ENCODE measurements at places on chromosomes 5 and 9. TPM values are rescaled to one million over a fixed set of nuclear protein-coding genes. Genes with fewer than 3 reads are reported as not detected.
A peak's percentile ranks its signal among the peaks of the same experiment; 100 is the strongest.

- no peaks in the 10 kb centered on the region for H3K36me3 ChIP-seq
- H3K4me3 ChIP-seq = no peak overlapping the region
- peak; percentile 57 for DNase-seq
- no peaks in the 10 kb centered on the region for H3K27me3 ChIP-seq
Observed at GRCh38 chr5:146018514-146019375, 82.4 kb downstream of the SH3RF2 start.

DNA sequence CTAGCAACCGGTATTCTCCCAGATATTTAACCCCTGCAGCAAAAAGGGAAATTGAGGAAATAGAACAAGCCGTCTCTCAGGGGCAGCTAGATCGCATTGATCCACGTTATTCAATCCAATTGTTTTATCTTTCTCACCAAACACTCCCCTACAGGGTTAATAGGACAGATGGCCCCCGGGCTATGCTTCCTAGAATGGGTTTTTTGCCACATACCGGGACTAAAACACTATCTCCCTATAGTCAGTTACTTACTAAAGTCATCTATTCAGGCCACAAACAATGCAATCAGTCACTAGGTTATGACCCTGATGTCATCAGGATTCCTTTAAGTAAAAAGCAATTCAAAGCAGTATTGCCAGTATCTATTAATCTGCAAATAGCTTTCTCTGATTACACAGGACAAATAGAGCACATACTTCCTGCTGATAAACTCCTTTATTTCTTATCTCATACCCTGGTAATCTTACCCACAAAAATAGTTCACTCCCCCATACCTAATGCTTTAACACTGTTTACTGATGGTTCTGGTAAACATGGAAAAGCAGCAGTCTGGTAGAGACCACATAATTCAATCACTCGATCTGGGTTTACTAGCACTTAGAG lies 159.0 kb downstream of the CPLANE1 start:
- no peaks in the 10 kb centered on the region for H3K27me3 ChIP-seq
- H3K4me1 ChIP-seq = no peaks in the 10 kb centered on the region
- no peak overlapping the region for H3K27ac ChIP-seq
- H3K36me3 ChIP-seq = no peaks in the 10 kb centered on the region

DNA sequence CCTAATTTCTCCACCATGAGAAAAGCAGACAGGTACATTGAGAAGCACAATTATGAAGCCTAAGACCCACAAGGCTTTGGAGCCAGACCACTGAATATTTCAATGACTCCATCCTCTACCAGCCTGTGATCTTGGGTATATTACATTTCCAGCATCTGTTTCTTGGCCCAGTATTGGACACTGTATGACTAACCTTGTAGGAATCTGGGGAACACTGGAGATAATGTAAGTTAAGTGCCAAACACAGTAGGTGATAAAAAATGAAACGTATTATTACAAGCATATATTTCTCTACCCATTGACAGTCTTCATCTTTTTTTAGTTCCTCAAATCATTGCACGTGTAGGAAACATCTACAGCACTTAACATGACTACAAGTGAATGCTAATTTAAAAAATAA lies 28.6 kb upstream of the FEM1C start:
- no peaks in the 10 kb centered on the region for H3K36me3 ChIP-seq
- no peak overlapping the region for H3K4me3 ChIP-seq
- H3K4me1 ChIP-seq = peaks cover 22% of the 10 kb centered on the region
- H3K27me3 ChIP-seq = no peaks in the 10 kb centered on the region
- DNase-seq = peak; percentile 36

- no peaks in the 10 kb centered on the region for H3K36me3 ChIP-seq
- no peak overlapping the region for H3K27ac ChIP-seq
- DNase-seq = no peak
- no peaks in the 10 kb centered on the region for H3K4me1 ChIP-seq
- H3K27me3 ChIP-seq = no peaks in the 10 kb centered on the region
- no peak overlapping the region for H3K4me3 ChIP-seq
Observed at GRCh38 chr9:128243215-128244018, 32.4 kb downstream of the GOLGA2 start.

GRCh38 chr9:38036359-38037084 lies 32.5 kb downstream of the SHB start:
- H3K4me3 ChIP-seq = no peak overlapping the region
- peak overlapping the region; percentile 87 for H3K27ac ChIP-seq
- DNase-seq = no peak
- H3K36me3 ChIP-seq = no peaks in the 10 kb centered on the region
- peaks cover 83% of the 10 kb centered on the region for H3K4me1 ChIP-seq
- no peaks in the 10 kb centered on the region for H3K27me3 ChIP-seq

DNA sequence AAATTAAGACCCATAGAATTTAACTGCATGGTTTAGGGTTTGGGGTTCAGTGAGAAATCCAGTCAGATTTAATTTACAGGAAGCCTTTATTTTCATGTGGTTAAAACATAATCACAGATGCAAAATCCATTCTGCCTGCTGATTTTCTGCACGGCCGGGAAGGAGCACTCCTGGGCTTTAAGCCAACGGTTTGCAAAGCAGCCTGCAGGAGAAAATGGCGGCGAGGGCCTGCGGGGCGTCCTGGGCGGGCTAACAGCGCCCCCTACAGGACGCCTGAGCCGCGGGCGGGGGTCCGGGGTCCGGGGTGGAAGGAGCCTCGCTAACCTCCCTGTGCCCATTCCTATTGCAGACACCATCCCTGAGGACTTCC lies 47.6 kb downstream of the THBS4 start:
- H3K4me3 ChIP-seq = peak overlapping the region; percentile 62
- H3K36me3 ChIP-seq = no peaks in the 10 kb centered on the region
- H3K27me3 ChIP-seq = no peaks in the 10 kb centered on the region
- DNase-seq = peak; percentile 73
- H3K4me1 ChIP-seq = no peaks in the 10 kb centered on the region

- 0 out of 2 replicates have a peak overlapping the region, but pooled peaks have one; percentile 29 for H3K4me3 ChIP-seq
- H3K4me1 ChIP-seq = peaks cover under 1% of the 10 kb centered on the region
- peak; percentile 66 for DNase-seq
Observed at GRCh38 chr5:56264417-56265025, 31.4 kb upstream of the ANKRD55 start.

GRCh38 chr5:56259002-56259511 lies 25.9 kb upstream of the ANKRD55 start:
- DNase-seq = peak; percentile 54
- no peak overlapping the region for H3K4me3 ChIP-seq
- no peak overlapping the region for H3K27ac ChIP-seq
- peaks cover 9% of the 10 kb centered on the region for H3K4me1 ChIP-seq
- H3K27me3 ChIP-seq = no peaks in the 10 kb centered on the region
- H3K36me3 ChIP-seq = no peaks in the 10 kb centered on the region

DNA sequence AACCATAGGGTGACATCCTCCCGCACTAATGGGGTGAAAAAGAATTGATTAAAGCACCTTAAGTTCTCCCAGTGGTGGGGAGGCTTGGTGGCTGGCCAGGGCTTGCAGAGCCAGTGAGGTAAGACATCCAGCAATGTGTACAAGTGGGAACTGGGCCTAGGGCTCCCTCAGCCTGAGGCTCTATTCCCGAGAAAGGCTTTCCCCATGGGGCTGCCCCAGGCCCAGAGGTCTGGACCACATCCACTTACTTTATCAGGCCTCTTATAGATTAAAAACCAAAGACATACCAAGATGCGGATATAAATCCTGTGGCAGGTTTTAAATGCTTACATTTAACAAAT lies 35.3 kb downstream of the C5orf15 start:
- no peaks in the 10 kb centered on the region for H3K36me3 ChIP-seq
- H3K27ac ChIP-seq = no peak overlapping the region
- no peaks in the 10 kb centered on the region for H3K4me1 ChIP-seq
- H3K27me3 ChIP-seq = no peaks in the 10 kb centered on the region
- H3K4me3 ChIP-seq = no peak overlapping the region
- no peak for DNase-seq

GRCh38 chr9:92658176-92658575 lies 11.8 kb downstream of the IPPK start:
- DNase-seq = no peak
- H3K36me3 ChIP-seq = peaks cover 14% of the 10 kb centered on the region
- no peak overlapping the region for H3K4me3 ChIP-seq
- no peak overlapping the region for H3K27ac ChIP-seq
- H3K4me1 ChIP-seq = peaks cover 11% of the 10 kb centered on the region

GRCh38 chr5:72231991-72232703 lies 87.9 kb downstream of the MRPS27 start:
- H3K4me1 ChIP-seq = peaks cover 18% of the 10 kb centered on the region
- H3K36me3 ChIP-seq = peaks cover 18% of the 10 kb centered on the region
- no peaks in the 10 kb centered on the region for H3K27me3 ChIP-seq
- no peak overlapping the region for H3K4me3 ChIP-seq
- no peak overlapping the region for H3K27ac ChIP-seq
- DNase-seq = no peak

DNA sequence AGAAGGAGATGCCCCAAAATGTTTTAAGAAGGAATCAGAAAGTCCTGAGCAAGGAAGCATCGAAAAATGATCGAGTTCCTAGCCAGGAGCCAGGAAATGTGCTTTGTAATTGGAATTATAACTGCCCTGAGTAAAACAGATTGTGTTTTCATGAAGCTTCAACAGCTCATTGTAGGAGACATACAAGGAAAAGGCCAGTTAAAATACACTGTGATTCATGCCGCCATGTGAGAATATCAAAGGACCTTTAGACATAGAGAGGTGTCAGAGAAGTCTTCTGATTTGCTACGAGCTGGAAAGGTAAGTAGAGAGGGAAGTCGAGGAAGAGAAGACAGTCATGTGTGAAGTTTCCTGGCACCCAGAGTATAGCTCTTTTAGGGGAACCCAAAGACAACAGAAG lies 60.9 kb downstream of the NR3C1 start:
- H3K27ac ChIP-seq = no peak overlapping the region
- no peak overlapping the region for H3K4me3 ChIP-seq
- no peaks in the 10 kb centered on the region for H3K27me3 ChIP-seq
- no peaks in the 10 kb centered on the region for H3K4me1 ChIP-seq
- no peak for DNase-seq
- H3K36me3 ChIP-seq = no peaks in the 10 kb centered on the region

DNA sequence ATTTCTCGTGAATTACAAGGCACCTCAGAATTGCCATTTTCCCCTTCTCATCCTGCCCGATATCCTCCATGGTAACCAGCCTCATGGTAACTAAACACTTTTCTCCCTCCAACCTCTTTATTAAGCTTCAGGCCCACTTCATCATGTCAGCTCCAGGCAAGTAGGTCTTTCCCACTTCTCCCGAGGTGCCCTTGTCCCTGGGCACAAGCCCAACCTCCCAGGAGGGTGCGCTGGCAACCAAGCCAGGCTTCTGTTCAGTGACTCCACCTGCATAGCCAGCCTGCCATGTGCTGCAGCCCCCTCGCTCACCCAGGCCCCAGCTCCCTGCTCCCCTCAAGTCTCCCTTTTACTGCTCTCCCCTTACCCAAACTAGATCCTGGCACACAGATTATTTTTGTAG lies 47.4 kb upstream of the AFAP1L1 start:
- H3K27ac ChIP-seq = no peak overlapping the region
- no peaks in the 10 kb centered on the region for H3K27me3 ChIP-seq
- DNase-seq = no peak
- no peak overlapping the region for H3K4me3 ChIP-seq
- H3K36me3 ChIP-seq = no peaks in the 10 kb centered on the region

GRCh38 chr9:80191108-80191507 lies 619.3 kb downstream of the TLE4 start:
- no peaks in the 10 kb centered on the region for H3K27me3 ChIP-seq
- no peaks in the 10 kb centered on the region for H3K4me1 ChIP-seq
- DNase-seq = no peak
- no peak overlapping the region for H3K4me3 ChIP-seq
- H3K36me3 ChIP-seq = no peaks in the 10 kb centered on the region

Gene PAX5
- not detected for total RNA-seq

Gene SLCO6A1
- total RNA-seq = not detected

Gene GPR151
- total RNA-seq = not detected

Gene CLPTM1L
- 463 TPM for total RNA-seq

Gene DENND4C
- total RNA-seq = 22.6 TPM

Gene ARL14EPL
- total RNA-seq = not detected

Gene FBLL1
- 0.07 TPM for total RNA-seq

Gene MEGF10
- total RNA-seq = not detected
